ENCODE measurements at places on chromosomes 3 and 15.

GRCh38 chr15:46089467-46089935 is 454.7 kb downstream of the SQOR start:
- DNase-seq, result no peak

DNA sequence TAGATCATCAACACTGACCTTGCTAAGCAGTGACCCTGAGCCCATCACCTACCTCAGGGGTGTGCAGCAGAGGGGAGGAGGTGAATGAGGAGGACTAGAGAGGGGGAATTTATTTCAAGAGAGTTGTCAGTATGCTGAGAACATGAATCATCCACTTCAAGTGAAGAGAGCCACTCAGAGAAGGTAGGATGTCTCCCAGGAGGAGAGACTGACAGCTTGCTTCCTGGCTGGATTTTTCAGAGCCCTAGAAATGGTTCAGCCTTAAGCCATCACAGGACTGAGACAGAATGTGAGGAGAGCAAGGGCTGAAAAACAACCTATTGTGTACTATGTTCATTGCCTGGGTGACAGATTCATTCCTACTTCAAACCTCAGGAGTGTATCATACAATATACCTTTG is 34.8 kb downstream of the CCNL1 start:
- no peak for DNase-seq

DNA sequence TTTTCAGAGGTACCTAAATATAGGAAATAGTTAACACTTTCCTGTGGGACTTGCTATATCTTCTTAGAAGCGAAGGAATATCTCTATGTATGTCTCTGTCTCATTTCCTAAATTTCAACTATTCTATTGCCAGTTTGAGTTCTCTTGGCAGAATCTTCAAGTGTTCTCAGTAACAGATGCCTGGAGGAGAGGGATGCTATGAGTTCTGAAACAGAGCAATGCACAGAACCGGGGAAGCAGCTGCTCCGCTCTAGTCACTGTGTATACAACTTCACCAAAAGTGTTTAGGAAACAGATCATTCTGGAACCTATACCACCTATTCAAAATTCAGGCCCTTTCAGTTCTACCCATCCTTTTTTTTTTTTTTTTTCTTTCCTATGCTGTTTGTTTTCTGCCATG is 144.6 kb downstream of the RORA start:
- DNase-seq, result no peak

GRCh38 chr3:18556503-18557135 is 131.5 kb upstream of the SATB1 start:
- no peak for DNase-seq

GRCh38 chr3:10511809-10512494 is 6.6 kb upstream of the ATP2B2 start:
- DNase-seq, result no peak

GRCh38 chr3:6929918-6930317 is 69.0 kb downstream of the GRM7 start:
- no peak for DNase-seq

DNA sequence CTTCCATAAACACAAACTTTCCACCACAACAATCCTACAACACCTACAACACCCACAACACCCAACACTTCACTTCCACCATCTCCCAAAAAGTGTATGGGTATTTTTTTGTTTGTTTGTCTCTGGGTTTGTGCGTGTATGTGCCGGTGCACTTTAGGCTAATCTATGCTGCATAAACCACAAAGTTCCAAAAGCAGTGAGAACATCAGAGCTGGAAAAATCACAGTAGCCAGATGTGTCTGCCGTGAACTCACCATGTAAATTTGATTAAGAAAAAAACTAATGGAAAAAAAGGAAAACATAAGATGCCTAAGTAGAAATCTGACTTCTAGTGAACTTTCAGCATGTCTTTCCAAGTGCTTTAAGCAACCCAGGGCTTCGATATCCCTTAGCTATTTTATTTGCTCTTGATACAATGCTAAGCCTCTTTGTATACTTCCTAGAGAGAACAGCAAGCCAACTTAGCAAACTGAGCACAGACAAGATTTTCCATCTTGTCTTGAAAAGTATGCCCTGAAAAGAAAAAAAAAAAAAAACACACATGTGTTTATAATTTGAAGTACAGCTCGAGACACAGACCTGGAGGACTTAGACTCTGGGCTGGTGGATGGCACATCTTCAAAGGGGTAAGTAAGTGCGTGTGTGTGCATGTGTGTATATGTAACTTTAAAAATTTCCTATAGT is 91.4 kb downstream of the WWTR1 start:
- DNase-seq, result no peak
